ENCODE measurements at places on chromosomes 16 and 17.
A peak's percentile ranks its signal among the peaks of the same experiment; 100 is the strongest.

DNA sequence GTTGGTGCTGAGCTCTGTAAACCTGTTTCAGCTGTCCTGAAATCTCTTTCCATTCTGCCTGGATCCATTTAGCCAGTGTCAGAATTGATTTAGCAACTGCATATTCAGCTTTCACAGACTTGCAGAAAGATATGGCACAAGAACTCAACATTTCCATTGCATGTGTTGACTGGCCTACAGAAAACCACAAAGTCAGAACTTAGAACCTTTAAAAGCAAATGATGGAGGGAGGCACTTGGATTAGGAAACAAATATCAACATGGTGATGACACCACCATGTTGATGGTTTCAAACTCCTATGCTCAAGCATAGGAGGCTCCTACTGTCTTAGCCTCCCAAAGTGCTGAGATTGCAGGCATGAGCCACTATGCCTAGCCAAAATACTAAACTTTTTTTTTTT lies 52.3 kb upstream of the ARL6IP1 start:
- H3K27ac ChIP-seq, result no peak overlapping the region
- no peak for DNase-seq
- H3K4me1 ChIP-seq, result no peaks in the 10 kb centered on the region
- no peaks in the 10 kb centered on the region for H3K27me3 ChIP-seq

- no peaks in the 10 kb centered on the region for H3K4me1 ChIP-seq
- no peaks in the 10 kb centered on the region for H3K27me3 ChIP-seq
- no peak for DNase-seq
- no peak overlapping the region for H3K4me3 ChIP-seq
- no peak overlapping the region for H3K27ac ChIP-seq
Observed at GRCh38 chr16:82728901-82729300, 102.1 kb downstream of the CDH13 start.

GRCh38 chr16:57842601-57843000 lies 40.3 kb upstream of the KIFC3 start:
- H3K27me3 ChIP-seq, result no peaks in the 10 kb centered on the region
- no peaks in the 10 kb centered on the region for H3K36me3 ChIP-seq
- peaks cover 55% of the 10 kb centered on the region for H3K4me1 ChIP-seq
- DNase-seq, result no peak

- no peaks in the 10 kb centered on the region for H3K4me1 ChIP-seq
- no peak overlapping the region for H3K4me3 ChIP-seq
- DNase-seq, result no peak
- H3K27ac ChIP-seq, result no peak overlapping the region
Observed at GRCh38 chr16:56601325-56601724, 7.1 kb upstream of the MT2A start.

GRCh38 chr17:68396226-68397107 lies 60.8 kb downstream of the WIPI1 start:
- no peak overlapping the region for H3K4me3 ChIP-seq
- peaks cover 22% of the 10 kb centered on the region for H3K4me1 ChIP-seq
- DNase-seq, result no peak
- H3K36me3 ChIP-seq, result peaks cover 6% of the 10 kb centered on the region
- H3K27ac ChIP-seq, result no peak overlapping the region

- H3K27me3 ChIP-seq, result no peaks in the 10 kb centered on the region
- H3K27ac ChIP-seq, result no peak overlapping the region
- H3K4me3 ChIP-seq, result no peak overlapping the region
- H3K36me3 ChIP-seq, result no peaks in the 10 kb centered on the region
- H3K4me1 ChIP-seq, result peaks cover 14% of the 10 kb centered on the region
Observed at GRCh38 chr16:4788489-4788889, 344 bp upstream of the SEPTIN12 start.

DNA sequence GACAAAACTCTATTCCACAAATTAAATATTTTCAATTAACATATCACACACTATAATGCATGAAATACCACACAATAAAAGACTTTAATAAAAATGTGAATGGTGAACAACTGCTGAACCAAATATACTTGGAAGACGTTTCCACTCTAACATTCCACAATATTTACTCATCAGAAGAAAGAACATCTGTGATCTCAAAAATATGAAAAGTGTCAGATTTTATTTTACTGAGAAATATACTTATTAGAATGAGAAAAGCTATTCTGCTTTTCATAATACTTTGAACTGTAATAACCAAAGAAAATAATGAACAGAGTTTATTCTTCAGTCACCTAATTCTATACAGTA lies 181.8 kb upstream of the AXIN2 start:
- no peak for DNase-seq
- peaks cover 20% of the 10 kb centered on the region for H3K4me1 ChIP-seq
- peak overlapping the region; percentile 49 for H3K27ac ChIP-seq
- no peaks in the 10 kb centered on the region for H3K27me3 ChIP-seq
- peaks cover 10% of the 10 kb centered on the region for H3K36me3 ChIP-seq
- H3K4me3 ChIP-seq, result no peak overlapping the region

- DNase-seq, result no peak
- peaks cover 37% of the 10 kb centered on the region for H3K36me3 ChIP-seq
- H3K27me3 ChIP-seq, result no peaks in the 10 kb centered on the region
- no peak overlapping the region for H3K27ac ChIP-seq
- no peaks in the 10 kb centered on the region for H3K4me1 ChIP-seq
Observed at GRCh38 chr17:15511142-15511541, 43.7 kb upstream of the CDRT4 start.

DNA sequence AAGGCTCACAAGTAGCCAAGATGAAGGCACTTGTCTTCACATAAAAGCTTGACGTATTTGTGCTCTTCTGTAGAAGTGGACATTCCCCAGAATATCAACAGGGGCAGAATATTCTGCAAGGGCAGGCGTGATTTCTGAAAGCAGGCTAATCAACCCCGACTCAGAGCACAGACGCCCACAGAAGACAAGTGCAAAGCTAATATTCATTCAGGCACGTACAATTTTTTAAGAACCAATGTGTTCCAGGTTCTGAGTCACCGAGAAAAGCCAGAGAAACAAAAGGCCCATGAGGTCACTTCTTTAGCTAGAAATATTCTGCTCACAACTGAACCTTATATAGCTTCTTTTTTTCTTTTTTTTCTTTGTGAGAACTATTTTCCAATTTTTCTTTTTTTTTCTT lies 121.6 kb downstream of the DNAH9 start:
- no peak overlapping the region for H3K4me3 ChIP-seq
- no peaks in the 10 kb centered on the region for H3K4me1 ChIP-seq
- H3K27me3 ChIP-seq, result no peaks in the 10 kb centered on the region
- peaks cover 21% of the 10 kb centered on the region for H3K36me3 ChIP-seq
- no peak for DNase-seq

- peaks cover 20% of the 10 kb centered on the region for H3K4me1 ChIP-seq
- H3K27me3 ChIP-seq, result peaks cover 41% of the 10 kb centered on the region
- peak within 1 kb of the TSS; percentile 54 for H3K27ac ChIP-seq
- peak; percentile 66 for DNase-seq
- H3K36me3 ChIP-seq, result peaks cover 26% of the 10 kb centered on the region
- H3K4me3 ChIP-seq, result peak within 1 kb of the TSS; percentile 70
Observed at GRCh38 chr17:42779936-42780850, at the start of gene WNK4. Gene WNK4 (plus strand): TSS chr17:42780610. CDS start chr17:42780699, 89 bp downstream.

GRCh38 chr17:31754239-31754945 lies 104.7 kb downstream of the COPRS start:
- no peak for DNase-seq
- no peaks in the 10 kb centered on the region for H3K36me3 ChIP-seq
- 0 out of 2 replicates have a peak overlapping the region, but pooled peaks have one; percentile 53 for H3K27ac ChIP-seq
- no peaks in the 10 kb centered on the region for H3K27me3 ChIP-seq
- no peaks in the 10 kb centered on the region for H3K4me1 ChIP-seq

- no peak overlapping the region for H3K27ac ChIP-seq
- H3K27me3 ChIP-seq, result no peaks in the 10 kb centered on the region
- no peak overlapping the region for H3K4me3 ChIP-seq
- peaks cover 38% of the 10 kb centered on the region for H3K36me3 ChIP-seq
- H3K4me1 ChIP-seq, result peaks cover 12% of the 10 kb centered on the region
Observed at GRCh38 chr16:87458424-87458915, 34.4 kb downstream of the ZCCHC14 start.

DNA sequence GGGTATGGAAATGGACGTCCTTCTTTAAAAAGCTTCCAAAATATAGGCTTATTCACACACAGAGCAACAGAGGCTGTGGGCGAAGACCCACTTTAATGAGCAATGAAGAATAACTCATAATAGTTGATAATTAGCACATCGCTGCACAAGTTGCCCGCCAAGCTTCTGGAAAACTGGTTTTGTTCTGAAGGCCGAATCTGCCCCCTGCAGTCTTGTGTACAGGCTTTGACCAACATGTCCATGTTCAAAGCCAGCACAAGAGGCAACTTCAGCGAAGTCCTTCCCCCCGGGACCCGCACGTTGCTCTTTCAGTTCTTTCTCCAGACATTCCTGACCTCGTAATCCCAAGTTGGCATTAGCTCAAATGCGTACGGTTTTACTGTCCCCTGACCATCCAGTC lies 73.3 kb downstream of the IRX5 start:
- no peaks in the 10 kb centered on the region for H3K27me3 ChIP-seq
- H3K4me3 ChIP-seq, result no peak overlapping the region
- H3K36me3 ChIP-seq, result no peaks in the 10 kb centered on the region
- H3K27ac ChIP-seq, result no peak overlapping the region

DNA sequence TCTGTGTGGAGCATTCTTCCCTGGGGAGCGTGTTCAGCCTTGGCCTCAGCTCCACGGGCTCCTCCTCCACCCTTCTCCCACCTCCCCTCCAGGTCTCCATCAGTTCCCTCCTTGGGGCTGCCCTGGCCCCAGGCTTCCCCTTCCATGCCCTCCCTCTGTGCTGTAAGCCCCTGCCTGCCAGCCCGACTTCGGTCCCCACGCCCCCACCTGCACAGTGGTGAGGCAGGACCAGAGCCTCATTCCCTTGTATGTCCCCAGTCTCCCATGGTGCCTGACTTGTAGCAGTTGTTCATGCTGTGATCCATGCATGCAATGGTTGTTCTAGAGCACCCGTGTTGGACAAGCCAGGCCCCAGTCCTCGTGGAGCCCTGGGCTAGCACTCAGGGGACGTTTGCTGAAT lies 199.4 kb downstream of the RBFOX3 start:
- H3K27me3 ChIP-seq, result peaks cover 3% of the 10 kb centered on the region
- no peak overlapping the region for H3K4me3 ChIP-seq
- peaks cover 17% of the 10 kb centered on the region for H3K4me1 ChIP-seq
- no peak for DNase-seq
- H3K27ac ChIP-seq, result no peak overlapping the region

- no peak overlapping the region for H3K27ac ChIP-seq
- H3K4me1 ChIP-seq, result no peaks in the 10 kb centered on the region
- no peak overlapping the region for H3K4me3 ChIP-seq
- H3K27me3 ChIP-seq, result no peaks in the 10 kb centered on the region
- DNase-seq, result no peak
- H3K36me3 ChIP-seq, result peaks cover 77% of the 10 kb centered on the region
Observed at GRCh38 chr16:85665929-85666328, 22.8 kb downstream of the GINS2 start.

- peaks cover 6% of the 10 kb centered on the region for H3K36me3 ChIP-seq
- no peaks in the 10 kb centered on the region for H3K27me3 ChIP-seq
- H3K4me1 ChIP-seq, result peaks cover 20% of the 10 kb centered on the region
- H3K27ac ChIP-seq, result peak overlapping the region; percentile 46
- H3K4me3 ChIP-seq, result no peak overlapping the region
Observed at GRCh38 chr17:80729761-80730160, 185.1 kb downstream of the RPTOR start.

GRCh38 chr16:12260647-12261262 lies 284.2 kb downstream of the SNX29 start:
- H3K36me3 ChIP-seq, result no peaks in the 10 kb centered on the region
- no peaks in the 10 kb centered on the region for H3K27me3 ChIP-seq
- no peak overlapping the region for H3K4me3 ChIP-seq

DNA sequence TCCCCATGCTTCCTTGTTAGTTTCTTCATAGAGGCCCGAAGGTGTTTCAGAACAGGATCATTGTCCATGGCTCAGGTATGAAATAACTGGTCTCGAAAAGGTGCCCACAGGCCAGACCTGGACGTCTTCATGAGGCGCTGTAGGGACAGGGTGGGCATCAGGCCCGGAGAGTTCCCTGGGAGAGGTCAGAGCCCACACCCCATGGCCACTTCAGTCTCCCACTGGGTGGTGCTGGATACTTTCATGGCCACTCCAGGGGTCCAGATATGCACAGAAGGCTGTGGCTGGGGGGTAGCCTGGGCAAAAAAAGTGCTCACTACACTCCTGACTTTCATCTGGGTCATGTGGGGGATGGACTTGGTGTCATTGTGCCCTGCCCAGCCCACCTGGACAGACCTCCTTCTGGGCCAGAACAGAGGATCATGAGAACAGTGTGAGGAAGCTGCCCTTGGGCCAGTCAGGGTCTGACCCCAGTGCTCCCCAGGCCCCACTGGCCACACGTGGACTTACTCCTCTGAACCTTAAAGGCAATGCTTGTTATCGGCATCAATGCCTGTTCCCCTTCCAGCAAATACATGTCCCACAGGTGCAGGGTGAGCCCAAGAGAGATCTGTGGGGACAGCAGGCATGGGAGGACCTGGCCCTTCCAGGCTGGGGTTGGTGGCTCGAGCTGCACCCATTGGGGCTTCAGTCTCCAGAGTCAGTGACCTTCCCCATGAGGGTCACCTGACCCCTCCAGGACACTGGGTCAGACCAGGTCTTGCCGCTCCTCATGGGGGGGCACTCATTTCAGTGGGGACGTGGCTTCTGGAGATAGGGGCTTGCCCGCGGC lies 36.9 kb downstream of the LGALS9 start:
- H3K4me1 ChIP-seq, result no peaks in the 10 kb centered on the region
- no peak for DNase-seq
- H3K4me3 ChIP-seq, result no peak overlapping the region
- no peaks in the 10 kb centered on the region for H3K36me3 ChIP-seq
- H3K27me3 ChIP-seq, result no peaks in the 10 kb centered on the region

DNA sequence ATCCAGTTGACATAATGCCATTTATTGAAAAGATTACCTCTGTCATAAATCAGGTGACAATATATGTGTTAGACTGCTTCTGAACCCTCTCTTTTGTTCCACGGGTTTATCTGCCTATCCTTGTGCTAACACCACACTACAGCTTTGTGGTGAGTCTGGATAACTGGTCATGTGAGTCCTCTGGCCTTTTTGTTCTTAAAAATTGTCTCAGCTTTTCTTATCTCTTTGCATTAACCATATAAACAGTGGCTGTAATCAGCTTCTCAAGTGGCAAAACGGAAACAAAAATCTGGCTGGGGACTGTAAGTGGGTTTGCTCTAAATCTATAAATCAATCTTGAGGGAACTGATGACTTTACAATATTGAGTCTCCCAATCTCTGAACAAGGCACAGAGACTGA lies 44.6 kb downstream of the STX8 start:
- DNase-seq, result no peak
- H3K4me1 ChIP-seq, result peaks cover 11% of the 10 kb centered on the region
- H3K27me3 ChIP-seq, result no peaks in the 10 kb centered on the region
- peaks cover 6% of the 10 kb centered on the region for H3K36me3 ChIP-seq
- no peak overlapping the region for H3K27ac ChIP-seq
- H3K4me3 ChIP-seq, result no peak overlapping the region

- no peaks in the 10 kb centered on the region for H3K4me1 ChIP-seq
- H3K36me3 ChIP-seq, result peaks cover 17% of the 10 kb centered on the region
- DNase-seq, result no peak
- no peak overlapping the region for H3K4me3 ChIP-seq
- H3K27me3 ChIP-seq, result no peaks in the 10 kb centered on the region
Observed at GRCh38 chr16:53198933-53199332, 144.1 kb downstream of the CHD9 start.

Data from WTC11 (cell line).